Frontal cortex (tissue), 4 donors: ENCODE measurements at places on chromosomes 6 and 20.

DNA sequence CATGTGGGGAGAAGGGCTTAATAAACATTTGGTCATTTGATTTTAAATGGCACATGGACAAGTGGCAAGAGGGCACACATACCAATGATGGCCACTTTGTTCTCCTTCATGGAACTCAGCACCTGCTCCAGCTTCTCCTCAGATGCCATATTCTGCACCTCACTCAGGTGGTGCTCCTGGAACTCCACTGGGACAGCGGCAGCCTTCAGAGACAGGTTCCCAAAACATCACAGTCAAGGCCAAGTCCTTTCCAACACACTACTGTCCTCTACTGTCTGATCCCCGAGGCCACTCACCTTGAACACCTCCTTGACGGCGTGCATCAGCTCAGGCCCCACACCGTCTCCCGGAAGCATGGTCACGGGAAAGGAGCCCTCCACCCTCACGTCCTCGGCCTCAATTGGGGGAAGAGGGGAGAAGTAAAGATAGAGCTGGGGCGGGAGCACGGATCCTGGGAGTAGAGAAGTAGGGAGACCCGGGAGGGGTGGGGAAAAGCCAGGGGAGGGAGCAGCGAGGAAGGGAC is 591 bp downstream of the IDH3B start:
- no peak for DNase-seq

GRCh38 chr20:32163951-32164350 is 43.6 kb downstream of the PLAGL2 start:
- no peak for DNase-seq

GRCh38 chr6:14824060-14824459 is 421.8 kb upstream of the JARID2 start:
- DNase-seq, result no peak

DNA sequence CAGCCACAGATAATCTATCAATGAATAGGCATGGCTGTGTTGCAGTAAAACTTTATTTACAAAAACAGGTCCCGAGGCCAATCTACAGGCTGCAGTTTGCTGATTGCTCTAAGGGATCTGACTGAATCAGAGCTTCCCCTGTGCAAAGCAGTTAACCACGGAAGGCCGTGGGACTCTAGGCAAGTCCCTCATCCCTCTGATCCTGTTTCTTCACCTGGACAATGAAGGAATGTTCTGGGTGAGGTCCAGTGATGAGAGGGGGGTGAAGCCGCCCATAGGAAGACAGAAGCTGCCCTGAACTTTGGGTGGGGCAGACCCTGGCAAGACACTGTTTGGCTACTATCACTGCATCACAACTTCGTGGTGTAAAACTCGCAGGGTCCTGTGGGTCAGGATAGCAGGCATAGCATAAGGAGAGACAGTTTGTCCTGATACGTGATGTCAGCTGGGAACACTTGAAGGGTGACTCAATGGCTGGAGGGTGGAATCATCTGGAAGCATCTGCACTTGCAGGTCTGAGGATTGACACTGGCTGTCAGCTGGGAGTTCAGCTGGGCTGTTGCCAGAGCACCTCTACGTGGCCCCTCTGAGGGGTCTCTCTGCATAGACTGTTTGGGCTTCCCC is 33.3 kb upstream of the TGM2 start:
- DNase-seq, result no peak

DNA sequence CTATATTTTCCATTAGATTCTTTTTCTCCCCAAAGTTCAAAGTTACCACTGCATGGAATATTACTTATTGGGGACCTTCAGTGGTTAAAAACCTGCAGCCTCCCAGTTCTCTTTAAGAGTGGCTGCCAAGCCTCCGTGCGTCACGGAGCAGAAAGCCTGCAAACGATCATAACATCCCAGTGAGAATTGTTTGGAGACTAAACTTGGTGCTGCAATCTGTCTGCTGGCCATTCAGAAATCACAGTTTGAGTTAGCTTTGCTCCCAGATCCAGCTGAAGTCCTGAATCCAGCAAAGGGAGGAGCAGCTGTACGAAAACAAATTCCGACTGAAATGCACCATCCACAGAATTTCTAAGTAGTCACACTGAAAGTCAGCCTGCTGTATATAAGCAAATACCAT is 213.5 kb upstream of the PDE10A start:
- no peak for DNase-seq

DNA sequence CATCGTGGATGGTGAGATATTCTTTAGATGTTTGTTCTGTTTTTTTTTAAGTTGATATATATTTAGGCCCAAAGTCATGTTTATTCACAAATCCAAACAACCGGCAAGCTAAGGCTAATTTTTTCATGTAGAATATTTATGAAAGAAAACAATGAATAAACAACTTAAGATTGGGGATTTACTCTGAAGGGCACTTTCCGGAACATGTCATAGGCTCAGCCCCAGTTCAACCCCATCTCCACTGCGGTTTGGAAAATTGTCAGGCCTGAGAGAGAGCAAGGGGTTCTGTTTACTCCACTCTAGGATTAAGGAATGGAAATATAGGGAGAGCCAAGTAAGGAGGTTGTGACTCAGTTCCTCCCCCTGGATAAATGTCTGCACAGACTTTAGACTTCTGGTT is 18.3 kb downstream of the RPS6KA2 start:
- no peak for DNase-seq

DNA sequence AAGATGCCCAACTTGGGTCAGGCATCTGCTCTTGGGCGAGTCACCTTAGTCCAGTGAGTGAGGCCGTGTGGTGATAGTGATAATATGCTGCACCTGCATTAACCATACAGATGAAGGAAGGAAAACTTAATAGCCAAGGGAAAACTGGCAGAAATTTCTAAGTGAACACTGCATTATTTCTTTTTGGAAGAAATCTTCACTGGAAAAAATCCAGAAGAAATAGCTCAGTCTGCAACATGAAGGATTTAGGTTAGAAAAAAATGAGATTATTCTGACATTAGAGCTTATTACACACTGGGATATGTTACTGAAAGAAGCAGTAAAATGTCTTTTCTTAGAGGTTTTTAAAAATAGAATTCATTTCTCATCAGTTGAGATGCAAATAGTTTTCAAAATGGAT is 947.3 kb downstream of the KIF16B start:
- DNase-seq, result no peak

- no peak for DNase-seq
These were observed 23.4 kb upstream of the MCM3 start for GRCh38 chr6:52307900-52308372.

DNA sequence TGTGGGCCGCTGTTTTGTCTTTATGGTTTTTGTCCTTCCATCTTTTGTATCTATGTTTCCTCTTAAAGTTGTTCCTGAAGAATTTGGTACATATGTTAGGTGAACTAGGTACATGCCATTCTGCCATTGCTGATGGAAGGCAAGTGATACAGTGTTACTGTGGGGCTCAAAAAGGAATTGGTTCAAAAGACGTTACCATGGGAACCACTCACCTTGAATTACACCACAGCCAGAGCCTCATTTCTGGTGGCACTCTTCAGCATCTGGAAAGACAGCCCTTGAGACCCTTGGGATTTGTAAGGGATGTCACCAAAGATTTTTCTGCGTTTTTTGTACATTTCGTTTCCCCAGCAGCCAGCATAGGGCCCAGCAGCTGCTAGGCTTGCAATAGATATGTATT is 31.9 kb downstream of the TMEM181 start:
- DNase-seq, result no peak

DNA sequence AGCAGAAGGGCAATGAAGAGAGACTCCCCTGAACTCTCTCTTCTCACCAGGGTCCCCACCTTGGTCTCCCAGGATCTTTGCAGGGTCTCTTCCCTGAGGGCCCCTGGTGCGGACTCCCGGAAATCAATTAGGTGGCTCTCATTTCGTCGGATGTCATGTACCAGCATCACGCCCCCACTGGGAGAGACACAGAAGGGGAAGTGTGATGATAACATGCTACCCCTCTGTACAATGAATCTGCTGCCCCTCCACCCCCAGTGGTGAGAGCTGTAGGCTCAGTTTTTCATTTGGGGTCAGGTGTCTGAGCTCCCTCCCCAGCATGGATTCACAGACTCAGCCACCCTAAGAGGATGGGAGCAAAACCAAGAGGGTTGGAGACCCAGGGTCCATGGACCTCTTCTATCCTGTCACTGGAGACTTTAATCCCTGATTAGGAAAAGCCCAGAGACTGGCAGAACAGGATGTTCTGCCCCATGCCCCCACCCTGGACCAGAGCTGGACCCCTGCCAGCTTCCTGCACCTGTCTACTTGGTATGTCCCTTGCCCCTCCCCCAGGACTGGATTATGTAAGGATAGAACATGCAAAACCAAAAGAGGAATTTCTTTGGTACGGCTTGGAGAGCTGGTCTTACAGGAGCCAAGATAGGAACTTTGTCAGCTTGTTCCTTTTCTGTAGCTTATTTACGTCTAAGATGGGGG is 11.1 kb downstream of the GGT7 start:
- no peak for DNase-seq

GRCh38 chr6:167485186-167485978 is 160.5 kb downstream of the TTLL2 start:
- DNase-seq, result peak; percentile 46
